ENCODE measurements at places on chromosomes 11 and 22. TPM values are rescaled to one million over a fixed set of nuclear protein-coding genes. Genes with fewer than 3 reads are reported as not detected.

The CASP12 gene
- 0.09 TPM for polyA plus RNA-seq

The UPK3A gene
- not detected for polyA plus RNA-seq

The ZC3H7B gene
- polyA plus RNA-seq: 29.8 TPM

The MMP12 gene
- not detected for polyA plus RNA-seq

The GP1BB gene
- 4.3 TPM for polyA plus RNA-seq

- no peak for DNase-seq
Measured at GRCh38 chr22:38788021-38788816, 5.7 kb downstream of the DNAL4 start.

- DNase-seq: no peak
Measured at GRCh38 chr22:39925909-39926679, 25.2 kb downstream of the GRAP2 start.

DNA sequence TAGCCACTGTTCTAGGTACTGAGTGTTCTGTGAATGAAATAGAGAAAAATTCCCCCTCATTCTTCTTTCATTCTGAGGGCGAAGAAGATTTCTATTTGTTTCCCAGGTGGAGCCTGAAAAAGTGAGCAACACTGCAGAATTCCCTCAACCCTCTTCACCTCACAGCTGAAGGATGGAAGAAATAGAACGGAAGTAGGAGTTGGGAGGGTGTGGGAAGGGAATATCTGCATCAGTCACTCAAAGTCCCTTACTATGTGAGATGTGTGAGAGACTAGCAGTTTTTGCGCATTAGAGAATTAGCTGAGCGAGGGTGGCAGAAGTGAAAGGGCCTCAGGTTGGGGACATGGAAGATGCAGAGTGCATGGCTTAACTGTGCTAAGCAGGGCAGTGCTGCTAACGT lies 88.4 kb downstream of the ENTHD1 start:
- no peak for DNase-seq

- DNase-seq: no peak
Measured at GRCh38 chr22:49324527-49325491, 502.9 kb downstream of the BRD1 start.

- no peak for DNase-seq
Measured at GRCh38 chr22:31520051-31520450, 23.7 kb downstream of the SFI1 start.

DNA sequence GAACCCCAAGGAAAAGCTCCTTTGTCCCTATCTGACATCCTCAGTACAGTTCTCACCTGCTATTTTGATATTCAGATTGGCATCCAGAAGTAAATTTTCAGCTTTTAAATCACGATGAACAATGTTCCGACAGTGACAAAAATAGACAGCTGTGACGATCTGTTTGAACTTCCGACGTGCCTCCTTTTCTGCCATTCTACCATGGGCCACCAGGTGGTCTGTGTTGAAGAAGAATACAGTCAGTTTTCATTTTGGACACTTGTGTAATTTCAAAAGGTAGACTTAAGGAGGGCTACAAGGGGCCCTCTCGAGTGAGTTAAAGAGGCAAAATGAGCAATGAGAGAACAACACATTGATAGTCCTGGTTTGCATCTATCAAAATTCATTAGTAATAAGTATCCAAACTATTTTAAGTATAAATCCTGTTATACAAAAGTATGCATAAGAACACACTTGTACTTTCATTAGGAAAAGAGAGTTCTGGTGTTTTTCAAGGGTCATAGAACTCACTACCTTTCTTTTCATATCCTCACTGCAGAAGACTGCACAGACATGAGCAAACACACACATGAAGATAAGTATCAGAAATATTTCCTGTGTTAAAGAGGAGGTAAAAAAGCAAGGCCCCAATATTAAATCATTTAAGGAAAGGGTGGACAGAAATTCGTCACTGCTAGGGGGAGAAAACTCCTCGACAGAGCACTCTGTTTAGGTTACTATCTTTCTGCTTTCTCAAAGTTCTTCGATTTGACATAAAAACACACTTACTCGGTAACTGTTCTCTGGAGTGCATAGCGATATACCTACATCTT lies 89.9 kb upstream of the APOA1 start:
- DNase-seq: peak; percentile 81

DNA sequence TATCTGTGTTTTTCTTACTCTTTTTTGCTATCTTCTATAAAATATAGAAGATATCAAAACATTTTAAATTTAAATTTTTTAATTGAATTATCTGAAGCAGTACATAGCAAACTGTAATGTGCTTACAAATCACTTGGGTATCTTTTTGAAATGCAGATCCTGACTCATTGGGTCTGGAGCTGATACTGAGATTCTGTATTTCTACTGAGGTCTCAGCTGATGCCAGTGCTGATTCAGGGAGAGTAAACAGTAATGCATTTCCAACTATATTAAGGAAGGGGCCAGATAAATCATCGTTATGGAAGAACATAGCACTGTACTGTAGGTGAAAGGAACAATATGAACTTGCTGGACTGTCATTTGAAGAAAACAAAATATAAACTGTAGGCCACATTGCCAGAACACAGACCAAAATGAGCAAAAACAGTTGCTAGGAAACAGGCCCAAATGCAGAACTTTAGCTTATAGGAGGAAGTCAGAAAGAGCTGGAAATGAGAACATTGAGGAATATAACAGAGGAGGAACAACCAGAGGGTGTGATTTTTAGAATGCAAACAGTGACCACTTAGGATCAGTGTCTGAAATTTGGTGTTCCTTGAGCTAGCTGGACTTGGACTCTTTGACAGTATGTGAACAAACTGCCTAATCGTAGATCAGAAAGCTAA lies 3.3 kb downstream of the ARL14EP start:
- DNase-seq: peak; percentile 19

GRCh38 chr22:44926491-44927415 lies 83.1 kb downstream of the PHF21B start:
- no peak for DNase-seq

GRCh38 chr11:119087123-119087522 lies 2.4 kb downstream of the HMBS start:
- no peak for DNase-seq

DNA sequence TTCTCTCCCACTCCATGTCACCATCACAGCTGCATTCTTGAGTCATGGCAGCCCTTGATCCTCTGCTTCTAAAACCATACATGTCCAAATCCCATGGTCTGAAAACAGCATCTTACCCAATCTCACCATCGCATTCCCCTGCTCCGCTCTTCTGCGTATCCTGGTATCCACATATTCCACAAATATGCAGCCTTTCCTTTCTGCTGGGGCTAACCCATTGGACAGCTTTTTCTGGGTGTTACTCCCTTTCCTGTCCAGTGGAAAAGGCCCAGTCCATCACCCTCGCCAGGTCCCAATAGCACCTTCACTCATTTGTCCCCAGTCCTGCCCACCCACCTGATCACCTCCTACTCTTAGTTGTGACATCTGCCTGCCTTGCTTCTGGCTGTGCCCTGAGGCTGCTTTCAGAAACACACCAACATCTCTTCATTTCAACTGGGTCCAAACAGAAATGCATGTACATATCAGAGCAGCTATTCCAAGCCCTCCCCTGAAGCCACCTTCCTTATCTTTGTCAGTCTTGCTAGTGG lies 237.6 kb upstream of the TBCEL start:
- no peak for DNase-seq

- DNase-seq: no peak
Measured at GRCh38 chr22:35560366-35560765, 19.7 kb downstream of the RASD2 start.

GRCh38 chr22:30635273-30636225 lies at the start of gene SLC35E4:
Gene SLC35E4, plus strand, starts transcription at chr22:30635781. Its CDS starts 670 bp downstream, at chr22:30636451.
- peak; percentile 93 for DNase-seq

GRCh38 chr22:22142661-22143060 lies 101.9 kb upstream of the VPREB1 start:
- DNase-seq: no peak

Data from B cell (primary cell).